Stimulated activated CD4-positive, alpha-beta T cell treated with anti-CD3 and anti-CD28 coated beads, Interleukin-15, amount 100 ng/mL, for 24 hours (primary cell): ENCODE measurements at places on chromosomes 11 and 22.

GRCh38 chr11:134508219-134508990 lies 96.4 kb upstream of the B3GAT1 start:
- DNase-seq = no peak

GRCh38 chr11:121571506-121571905 lies 118.7 kb upstream of the SORL1-AS1 start:
- DNase-seq = no peak

DNA sequence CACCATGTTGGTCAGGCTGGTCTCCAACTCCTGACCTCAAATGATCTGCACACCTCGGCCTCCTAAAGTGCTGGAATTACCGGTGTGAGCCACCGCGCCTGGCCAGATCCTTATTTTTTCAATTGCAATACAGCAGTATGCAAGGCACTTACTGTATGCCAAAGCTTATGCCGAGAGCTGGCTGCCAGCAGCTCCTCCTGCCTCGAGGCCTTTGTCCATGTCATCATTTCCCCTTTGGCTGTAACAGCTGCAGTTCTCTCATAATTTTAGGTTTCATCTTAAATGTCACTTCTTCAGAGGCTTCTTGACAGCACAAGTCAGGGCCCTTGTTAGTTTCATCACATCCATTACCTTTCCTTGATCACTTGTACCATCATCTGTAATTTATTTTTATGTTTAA lies 1.5 kb upstream of the SREBF2 start:
- DNase-seq = no peak

- no peak for DNase-seq
Measured at GRCh38 chr11:64469288-64469687, 110.3 kb downstream of the RPS6KA4 start.

DNA sequence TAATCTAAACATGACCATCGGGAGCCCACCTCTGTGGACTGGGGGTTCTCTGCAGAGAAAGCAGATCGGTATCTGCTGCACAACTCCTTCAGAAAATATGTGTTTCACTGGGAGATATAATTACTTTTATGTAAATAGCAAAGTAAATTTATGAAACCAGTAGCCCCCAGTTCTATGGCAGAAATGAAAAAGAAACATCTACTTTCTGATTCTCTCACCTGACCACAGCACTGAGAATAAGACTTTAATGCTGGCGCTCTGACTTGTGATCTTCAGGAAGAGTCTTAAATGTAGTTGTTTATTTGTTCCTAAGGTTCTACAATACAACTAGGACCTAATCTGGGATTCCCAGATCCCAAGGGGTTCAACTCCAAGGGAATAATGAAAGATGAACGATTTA lies 518.0 kb downstream of the DLG2 start:
- no peak for DNase-seq

DNA sequence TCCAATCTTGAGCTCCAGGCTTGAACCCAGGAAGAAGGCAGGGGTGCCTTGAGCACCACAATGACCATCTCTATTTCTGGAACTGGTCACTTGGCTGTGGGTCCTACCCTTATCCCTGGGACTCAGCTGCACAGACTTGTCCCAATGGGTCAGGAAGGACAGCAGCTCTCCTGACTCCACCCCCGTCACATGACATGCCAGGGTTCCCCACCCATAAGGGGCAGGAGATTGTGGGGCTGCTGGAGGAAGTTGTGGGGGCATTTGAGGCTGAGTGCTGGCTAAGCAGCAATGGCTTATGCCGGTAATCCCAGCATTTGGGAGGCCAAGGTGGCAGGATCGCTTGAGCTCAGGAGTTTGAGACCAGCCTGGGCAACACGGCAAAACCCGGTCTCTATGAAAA lies 56.2 kb downstream of the NFAM1 start:
- no peak for DNase-seq

- DNase-seq = no peak
Measured at GRCh38 chr11:11722246-11722645, 100.4 kb upstream of the GALNT18 start.

DNA sequence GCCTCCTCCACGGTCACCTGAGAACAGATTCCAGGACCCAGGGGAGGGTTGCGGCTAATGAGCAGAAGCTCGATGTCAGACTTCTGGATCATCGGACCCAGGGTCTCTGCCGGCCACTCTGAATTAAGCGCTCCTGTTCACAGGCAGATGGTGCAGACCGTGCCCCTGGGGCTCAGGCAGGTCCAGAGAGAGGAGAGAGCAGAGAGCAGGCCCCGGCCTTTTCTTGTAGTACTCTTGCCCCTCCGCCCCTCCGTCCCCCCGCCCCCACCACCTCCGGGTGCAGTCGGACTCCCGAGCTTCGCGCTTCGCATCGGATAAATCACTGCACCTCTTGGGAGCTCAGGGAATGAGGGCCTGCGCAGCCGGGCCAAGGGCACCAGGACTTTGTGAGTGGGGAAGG lies 50.3 kb downstream of the RPS6KA4 start:
- DNase-seq = no peak
